ENCODE measurements at places on chromosomes 6 and 20.

DNA sequence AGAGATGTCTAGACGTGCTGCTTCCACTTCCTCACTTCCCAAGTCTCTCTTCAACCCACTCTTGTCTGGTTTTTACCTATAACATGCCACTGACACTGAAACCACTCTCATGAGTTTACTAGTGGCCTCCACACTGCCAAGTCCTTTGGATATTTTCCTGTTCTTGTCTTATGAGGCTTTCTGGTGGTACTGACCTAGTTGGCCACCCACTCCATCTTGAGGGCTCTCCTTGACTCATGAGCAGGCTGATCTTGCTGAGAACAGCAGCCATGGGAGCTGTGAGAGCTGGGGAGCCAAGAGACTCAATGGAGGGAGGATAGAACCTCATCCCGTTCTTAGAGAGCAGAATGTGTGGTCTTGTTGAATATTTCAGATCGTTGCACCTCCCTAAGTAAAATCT, 283.4 kb upstream of the PRDM1 start:
- DNase-seq: no peak

DNA sequence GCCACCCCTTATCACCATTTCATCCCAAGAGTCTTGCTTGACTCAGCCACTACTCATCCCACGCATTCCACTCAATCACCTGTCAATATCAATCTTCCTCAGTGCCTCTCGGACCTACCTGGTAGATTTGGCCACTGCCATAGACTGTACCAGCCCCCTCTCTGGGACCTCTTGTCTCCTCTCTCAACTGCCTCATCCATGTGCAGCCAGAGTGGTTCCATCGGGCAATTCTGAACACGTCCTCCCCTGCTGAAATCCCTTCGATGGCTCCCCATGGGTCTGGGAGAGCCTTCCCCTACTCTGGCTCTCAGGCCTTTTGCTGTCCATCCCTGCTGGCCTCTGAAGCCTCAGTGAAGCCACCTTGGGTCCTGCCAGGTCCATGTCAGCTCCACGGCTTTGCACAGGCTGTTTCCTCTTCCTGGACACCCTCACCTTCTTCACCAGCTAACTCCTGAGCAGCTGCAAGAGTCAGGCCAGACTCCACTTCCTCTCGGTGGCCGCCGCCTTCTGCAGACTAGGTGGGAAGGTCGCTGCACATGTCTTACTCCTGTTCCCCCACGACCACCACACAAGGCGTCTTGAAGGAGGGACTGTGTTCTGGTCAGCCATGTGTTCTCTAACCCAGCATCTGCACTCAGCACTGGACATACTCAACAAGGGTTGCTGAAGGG, 120.4 kb downstream of the TOX2 start:
- DNase-seq: no peak

- peak; percentile 26 for DNase-seq
These were observed 303.3 kb downstream of the EYA4 start for GRCh38 chr6:133544419-133544818.

GRCh38 chr6:154012852-154013251, 26.2 kb upstream of the OPRM1 start:
- no peak for DNase-seq

GRCh38 chr6:22045261-22045912, 251.4 kb downstream of the PRL start:
- DNase-seq: no peak

DNA sequence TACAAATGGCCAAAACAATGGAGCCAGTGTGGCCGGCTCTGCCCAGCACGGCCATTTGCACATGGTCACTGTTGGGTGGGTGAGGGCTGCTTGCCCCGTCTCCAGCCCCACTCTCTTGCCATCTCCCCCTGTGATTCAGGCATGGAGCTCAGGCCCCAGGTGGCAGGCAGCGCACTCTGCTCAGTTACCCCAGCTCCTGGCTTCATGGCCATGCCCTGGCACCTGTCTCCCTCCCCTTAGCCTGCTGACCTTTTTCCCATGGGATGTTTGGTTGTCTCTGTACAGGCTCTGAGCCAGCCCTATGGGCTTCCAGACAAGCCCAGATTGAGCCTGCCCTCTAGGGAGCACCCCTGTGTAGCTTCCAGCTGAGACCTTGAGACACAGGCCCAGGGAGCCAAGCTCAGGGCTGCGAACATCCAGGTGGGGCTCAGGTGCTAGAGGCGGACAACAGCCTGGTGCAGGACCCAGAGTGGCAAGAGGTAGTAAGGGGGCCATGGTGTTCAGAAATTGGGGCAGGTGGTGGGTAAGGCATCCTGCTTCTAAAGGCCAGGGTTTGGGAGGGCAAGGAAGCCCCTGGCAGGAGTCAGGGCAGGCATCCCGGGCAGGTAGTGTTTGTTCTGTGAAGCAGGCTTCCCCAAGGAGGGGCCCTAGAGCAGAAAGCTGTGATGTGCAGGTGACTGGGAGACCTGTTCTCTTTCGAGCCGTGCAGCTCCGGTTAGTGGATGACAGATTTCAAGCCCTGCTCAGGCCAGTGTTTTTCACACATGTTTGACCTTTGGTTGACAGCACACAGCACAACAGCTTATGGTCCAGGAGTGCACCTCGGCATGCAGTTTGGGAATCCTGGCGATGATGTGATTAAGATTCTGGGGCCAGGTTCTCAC, 17.7 kb downstream of the SYNJ2 start:
- no peak for DNase-seq

- DNase-seq: no peak
These were observed 6.9 kb downstream of the SPDEF start for GRCh38 chr6:34549026-34549803.

GRCh38 chr20:63775096-63775978, 35.8 kb downstream of the SLC2A4RG start:
- peak; percentile 72 for DNase-seq

GRCh38 chr6:34383161-34383631, 9.3 kb downstream of the NUDT3 start:
- no peak for DNase-seq

DNA sequence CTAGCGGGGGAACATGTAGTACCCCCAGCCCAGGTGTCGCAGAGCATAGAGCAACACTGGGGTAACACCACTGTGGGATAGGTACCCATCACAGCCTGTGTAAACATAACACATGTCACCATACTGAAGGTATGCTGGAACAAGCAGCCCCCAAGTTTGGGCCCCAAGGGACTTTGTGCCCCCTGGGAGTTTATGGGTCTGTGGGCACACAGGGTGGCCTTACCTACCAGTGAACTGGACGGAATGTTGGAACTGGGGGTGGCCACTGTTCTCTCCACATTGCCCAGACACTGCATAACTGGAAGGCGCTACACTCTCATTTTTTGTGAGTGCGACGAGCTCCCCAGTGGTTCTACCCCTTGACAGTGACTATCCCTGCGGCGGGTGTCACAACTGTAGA, 28.5 kb downstream of the HDDC2 start:
- DNase-seq: no peak

GRCh38 chr6:11734861-11735613, 43.6 kb downstream of the ADTRP start:
- no peak for DNase-seq

DNA sequence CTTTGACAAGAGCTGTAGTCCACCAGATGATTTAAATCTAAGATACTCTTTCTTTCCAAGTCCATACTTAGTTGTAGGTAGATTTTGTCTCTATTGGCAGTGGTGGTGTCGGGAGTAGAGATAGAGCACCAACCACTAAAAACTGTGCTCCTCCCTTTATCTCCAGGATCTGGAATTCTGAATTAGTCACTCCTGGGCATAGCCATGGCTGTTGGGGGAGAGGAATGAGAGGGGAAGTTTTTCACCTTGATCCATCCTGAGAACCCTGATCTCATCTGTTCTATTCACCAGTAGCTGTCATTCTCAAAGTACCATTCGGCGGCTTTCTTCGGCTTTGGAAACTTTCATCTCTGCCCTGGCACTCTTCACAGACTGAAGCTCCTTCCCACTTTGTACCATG, 35.6 kb upstream of the NKX2-4 start:
- no peak for DNase-seq

DNA sequence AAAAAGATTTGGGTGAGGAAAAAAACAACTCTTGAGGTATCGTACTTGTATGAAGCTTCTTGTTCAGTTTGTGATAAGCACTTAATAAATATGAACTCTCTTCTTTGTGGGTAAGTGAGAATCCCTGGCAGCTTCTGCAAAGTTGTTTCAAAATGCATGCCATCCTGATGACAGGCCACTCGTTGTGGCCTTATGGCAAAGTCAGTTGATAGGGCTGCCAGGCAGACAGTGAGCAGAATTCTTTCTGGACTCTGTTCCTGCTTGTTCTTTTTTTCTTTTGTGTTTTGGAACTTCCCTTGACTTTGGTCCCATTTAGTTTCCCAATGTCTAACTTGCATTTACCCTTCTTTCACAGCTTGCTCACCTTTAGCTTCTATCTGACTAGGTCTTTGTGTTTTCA, 983.5 kb upstream of the FLRT3 start:
- no peak for DNase-seq

GRCh38 chr6:28597217-28597835, 71.6 kb downstream of the GPX5 start:
- peak; percentile 59 for DNase-seq

DNA sequence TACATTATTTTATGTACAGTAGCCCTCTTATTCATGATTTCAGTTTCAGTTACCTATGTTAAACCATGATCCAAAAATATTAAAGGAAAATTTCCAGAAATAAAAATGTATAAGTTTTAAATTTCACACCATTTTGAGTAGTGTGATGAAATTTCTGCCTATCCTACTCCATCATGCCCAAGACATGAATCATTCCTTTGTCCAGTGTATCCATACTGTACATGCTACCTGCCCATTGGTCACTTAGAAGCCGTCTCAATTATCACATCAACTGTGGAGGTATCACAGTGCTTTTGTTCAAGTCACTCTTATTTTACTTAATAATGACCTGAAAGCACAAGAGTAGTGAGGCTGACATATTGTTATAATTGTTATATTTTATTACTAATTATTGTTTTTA, 32.3 kb upstream of the PLCB4 start:
- DNase-seq: no peak

Measured in activated CD4-positive, alpha-beta T cell treated with anti-CD3 and anti-CD28 coated beads, Interleukin-2, amount 10 ng/mL, durations not matched to agents 24 days and 14 days (primary cell).